ENCODE measurements at places on chromosomes 1 and 21.
A peak's percentile ranks its signal among the peaks of the same experiment; 100 is the strongest.

DNA sequence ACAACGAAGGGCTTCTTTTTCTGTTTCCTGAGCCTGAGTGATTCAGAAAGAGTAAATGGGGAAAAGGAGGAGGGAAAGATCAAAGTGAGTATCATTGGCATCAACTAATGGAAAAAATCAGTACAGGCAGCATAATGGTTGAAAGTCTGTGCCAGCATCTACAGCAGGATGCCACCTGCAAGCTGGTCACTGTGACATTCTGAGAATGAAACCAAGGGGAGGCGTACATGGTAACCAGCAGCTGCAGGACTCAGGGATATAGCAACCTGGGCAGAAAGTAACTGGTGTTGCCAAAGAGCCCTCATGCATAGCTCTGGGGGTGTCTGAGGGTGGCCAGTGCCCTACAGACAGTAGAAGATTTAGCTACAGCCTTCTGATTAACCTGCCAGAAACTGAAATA lies 305.9 kb downstream of the BRINP2 start:
- no peak for DNase-seq

DNA sequence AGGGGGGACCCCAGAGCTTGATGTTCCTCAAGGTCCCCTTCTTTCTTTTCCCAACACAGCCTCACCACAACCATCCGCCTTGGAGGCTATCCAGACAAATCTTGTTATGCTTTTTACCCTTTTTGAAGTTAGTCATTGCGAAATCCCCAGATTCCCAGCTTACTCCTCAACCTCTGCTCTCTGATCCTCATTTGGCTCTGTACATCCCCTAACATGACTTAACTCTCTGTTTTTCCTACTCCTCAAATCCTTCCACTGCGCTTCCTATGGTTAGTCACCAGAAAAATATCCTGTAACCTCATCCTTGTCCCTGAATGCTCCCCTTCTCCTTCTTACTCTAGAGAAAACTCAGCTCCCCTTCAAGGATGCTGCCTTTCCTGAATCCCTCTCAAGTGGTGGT lies 189.1 kb upstream of the POU3F1 start:
- peak; percentile 83 for DNase-seq

DNA sequence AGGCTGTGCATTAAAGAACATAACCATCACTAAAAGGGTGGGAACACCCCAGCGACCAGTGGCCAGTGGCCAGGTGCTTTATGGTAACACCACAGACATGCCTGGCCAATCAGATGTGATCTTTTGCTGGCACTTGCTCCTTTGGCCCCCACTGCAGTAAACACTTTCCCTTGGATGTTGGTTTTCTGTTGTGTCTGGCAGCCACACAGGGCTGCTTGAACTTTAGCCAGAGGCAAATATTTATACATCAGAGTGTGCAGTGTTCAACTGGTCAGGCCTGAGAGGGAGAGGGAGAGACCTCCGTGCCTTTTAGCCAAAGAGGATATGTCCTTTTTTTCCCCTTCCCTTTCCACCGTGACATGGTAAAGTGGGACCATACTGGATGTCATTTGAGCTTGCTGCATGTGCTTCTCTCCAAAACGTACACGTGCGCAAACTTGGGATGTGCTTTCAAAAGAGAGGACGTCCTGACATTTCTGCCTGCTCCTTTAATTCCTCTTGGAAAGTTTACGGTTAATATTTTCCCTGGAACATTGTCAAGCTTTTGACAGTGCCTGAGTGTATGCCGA lies 101.2 kb downstream of the NFIA start:
- peak; percentile 56 for DNase-seq

DNA sequence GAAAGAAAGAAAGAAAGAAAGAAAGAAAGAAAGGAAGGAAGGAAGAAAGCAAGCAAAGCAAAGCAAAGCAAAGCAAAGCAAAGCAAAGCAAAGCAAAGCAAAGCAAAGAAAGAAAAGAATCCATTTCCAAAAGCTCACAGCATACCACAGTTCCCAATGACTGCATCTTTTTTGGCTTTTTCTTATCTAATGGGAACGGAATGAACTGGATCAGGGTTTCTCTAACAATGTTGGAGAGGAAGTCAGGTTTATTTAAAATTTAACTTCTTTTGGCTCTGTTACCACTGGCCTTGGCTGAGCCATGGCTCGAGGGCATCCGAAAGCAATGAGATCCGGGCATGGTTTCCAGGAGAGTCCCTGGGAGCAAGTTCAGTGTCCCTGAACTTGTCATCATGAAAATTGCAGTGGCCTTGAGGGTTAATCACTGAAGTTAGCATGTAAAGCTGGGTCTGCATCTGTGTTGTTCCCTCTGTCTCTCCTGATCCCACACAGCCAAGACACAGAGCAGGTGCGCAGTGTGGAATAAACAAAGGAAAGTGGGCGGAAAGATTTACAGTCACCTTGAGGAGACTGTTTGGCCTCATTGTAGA lies 34.6 kb upstream of the CTPS1 start:
- DNase-seq: peak; percentile 30

DNA sequence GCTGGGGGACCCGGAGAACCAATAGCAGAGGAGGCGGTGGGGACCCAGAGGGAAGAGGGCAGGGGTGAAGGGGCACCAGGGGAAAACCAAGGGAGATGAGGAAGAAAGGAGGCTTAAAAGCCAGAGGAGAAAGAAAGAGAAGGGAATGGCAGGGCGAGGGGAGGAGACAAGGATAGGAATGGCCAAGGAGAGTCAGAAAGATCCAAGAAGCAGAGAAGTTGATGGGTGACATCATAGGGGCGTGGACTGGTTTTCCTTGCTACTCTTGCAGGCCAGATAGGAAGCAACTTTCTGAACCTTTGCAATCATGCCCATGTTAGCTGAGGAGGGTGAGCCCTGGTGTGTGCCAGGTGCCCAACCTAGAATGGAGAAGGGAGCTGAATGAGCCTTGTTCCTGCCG lies 5.4 kb downstream of the NPR1 start:
- peak; percentile 54 for DNase-seq

DNA sequence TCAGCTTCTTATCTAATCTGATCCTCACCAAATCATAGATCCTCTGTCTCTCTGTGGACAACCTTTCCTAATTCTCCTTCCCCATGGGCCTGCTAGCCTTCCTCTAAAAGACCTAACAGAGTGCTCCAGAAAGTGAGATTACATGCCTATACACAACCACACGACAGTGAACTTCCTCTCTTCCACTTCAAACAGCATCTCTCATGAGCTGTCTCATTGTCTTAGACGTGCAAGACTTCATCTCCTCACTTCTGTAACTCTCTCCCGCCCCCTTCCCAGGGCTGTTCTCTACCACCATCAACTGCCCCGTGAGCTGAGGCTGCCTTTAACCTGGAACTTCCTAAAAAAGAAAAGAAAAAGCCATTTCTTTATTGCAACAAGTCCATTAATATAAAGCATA lies 14.1 kb upstream of the A3GALT2 start:
- DNase-seq: no peak

DNA sequence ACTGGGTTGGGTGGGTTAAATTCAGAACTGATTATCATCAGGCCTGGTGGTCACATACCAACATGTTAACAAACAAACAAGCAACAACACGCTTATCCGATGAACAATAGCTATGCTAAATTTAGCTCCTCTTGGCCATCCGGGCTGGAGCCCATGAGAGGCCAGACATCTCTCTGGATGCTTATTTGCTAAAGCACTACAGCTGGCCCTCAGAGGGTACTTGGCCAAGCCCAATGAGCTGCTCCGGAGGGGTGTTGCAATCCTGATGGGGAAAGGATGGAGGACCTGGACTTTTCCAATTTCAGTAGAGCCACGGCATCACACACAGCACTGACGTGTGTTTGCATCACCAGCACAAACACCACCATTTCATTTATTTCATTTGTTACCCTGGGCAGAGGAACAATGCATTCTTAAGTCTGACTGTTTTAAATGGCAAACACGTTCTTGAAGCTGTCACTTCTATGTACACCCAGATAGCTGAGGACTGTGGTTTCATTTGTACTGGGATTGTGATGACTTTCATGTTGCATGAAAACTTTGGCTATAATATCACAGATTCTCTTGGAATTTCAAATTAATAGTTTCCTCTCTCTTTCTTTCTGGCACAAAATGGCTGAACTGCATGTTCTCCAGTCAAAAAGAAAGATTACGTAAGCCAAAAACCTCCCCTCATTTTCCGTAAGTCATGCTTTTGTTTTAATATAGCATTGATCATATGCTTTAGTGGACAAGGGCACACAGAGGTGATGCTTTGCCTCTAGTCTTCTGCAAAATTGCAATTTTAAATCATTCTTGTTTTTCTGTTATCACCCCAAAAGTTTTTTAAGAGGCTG lies 359.8 kb upstream of the KAZN start:
- DNase-seq: peak; percentile 18

DNA sequence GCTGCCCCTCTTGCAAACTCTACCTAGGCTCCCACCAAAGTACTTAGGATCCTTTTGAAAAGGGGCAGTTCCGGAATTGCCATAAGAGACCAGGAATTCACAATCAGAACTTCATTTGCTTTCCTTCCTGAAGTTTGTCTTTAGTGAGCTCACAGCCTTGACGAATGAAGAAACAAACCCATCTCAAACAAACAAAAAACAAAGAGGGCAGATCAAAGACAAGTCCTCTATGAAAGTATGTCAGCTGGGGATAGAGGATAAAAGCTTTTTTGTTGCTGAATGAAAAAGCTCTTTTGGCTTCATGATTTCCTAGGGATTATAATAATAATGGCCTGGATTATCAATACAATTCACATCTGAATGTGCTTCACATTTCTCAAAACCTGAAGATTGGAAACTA lies 357.9 kb upstream of the DUSP10 start:
- no peak for DNase-seq

GRCh38 chr1:94094469-94095111 lies 26.4 kb downstream of the ABCA4 start:
- DNase-seq: peak; percentile 54

DNA sequence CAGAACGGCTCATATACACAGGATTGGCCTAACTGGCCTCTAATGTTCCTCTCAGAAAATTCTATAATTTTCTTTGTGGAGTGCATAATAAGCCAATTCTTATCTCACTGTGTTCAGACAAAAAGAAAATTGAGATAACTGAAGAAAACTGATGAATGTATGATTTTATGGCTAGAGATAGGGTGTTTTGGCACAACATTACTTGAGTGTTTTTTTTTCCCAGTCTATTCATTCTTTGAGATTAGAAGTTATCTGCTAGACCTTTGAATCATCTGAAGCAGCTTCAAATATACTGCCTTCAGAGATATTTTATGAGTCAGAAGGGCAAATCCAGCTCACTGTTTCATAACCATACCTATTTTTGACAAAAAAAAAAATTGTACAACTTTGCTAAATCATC lies 85.6 kb downstream of the VAV3 start:
- DNase-seq: no peak

DNA sequence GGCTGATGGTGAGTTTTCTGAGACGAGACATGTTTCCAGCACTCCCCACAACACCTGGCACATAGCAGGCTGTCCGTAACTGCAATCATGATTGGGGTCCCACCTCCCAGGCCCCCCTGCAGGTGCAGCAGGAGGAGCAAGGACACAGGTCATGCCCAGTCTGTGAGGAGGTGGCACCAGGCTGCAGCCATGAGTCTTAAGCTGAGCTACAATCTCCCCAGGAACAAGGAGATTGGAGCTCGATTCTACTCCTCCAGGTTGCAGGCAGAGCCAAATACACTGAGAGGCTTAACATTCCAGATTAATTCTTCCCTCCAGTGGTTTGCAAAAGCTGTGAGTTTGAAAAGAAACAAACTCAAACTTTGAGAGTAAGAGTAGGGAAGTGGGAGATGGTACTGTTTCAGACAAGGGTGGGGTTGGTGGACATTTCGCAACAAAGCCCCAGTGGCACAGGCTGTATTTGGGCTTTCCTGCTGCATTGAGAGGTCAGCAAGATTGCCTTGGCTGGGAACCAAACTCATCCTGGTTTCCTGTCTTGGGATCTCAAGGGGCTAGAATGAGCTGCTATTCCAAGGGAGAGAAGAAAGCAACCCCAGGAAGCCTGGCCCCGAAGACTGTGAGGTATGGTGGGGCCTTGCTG lies 64.8 kb upstream of the GALNT2 start:
- peak; percentile 49 for DNase-seq

DNA sequence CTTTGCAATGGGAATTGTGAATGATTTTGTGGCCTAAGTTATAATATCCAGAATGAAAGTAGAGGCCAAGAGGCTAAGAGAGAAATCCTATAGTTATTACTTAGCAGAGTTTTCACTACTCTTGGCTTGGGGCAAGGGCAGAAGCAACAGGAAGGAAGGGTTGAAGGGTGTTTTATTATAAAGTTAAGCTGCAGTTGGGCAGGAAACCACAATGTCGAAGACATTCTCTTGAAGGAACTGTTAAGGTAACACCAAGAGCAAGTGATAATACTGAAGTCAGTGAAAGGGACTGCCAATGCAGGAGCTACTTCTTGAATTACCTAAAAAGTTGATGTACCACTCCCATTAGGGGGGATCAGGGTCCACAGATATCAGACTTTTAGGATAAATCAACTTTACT lies 8.3 kb downstream of the XCL2 start:
- DNase-seq: no peak

DNA sequence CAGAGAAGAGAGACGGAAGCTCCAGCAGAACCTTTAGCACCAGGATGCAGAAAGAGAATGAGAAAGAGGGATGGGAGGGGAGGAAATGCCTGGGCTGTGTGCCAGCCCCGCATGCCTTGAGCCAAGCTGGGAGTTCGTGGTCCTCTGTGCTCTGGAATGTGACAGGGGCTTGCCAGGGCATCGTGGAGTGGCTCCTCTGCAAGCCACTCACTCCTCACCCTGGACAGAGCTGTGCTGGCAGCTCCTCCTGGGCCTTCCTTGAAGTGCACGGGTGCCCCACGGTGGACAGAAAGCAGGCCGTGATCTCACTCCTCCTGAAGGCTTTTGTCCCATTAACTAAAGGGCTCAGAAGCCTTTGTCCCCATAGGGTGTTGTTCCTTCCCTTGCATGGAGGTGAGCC lies 34.8 kb upstream of the PRELP start:
- DNase-seq: peak; percentile 58

DNA sequence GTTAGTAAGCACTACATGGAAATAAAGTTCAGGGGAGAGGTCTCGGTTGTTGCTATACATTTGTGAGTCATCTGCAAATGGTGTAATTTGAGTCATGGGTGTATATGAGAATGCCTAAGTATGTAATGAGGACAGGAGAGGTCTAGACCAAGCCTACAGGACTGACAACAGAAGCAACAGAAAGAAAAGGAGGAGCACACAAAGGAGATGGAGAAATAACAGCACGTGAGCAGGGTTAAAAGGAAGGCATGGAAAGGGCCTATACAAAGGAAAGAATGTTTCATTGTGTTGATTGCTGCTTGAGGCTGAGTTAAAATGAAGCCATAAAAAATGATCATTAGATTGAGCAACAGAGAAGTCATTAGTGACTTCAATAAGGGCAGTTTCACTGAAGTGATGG lies 28.0 kb upstream of the PRKAA2 start:
- peak; percentile 22 for DNase-seq

GRCh38 chr1:247115545-247115944 lies 11.4 kb upstream of the ZNF669 start:
- no peak for DNase-seq

DNA sequence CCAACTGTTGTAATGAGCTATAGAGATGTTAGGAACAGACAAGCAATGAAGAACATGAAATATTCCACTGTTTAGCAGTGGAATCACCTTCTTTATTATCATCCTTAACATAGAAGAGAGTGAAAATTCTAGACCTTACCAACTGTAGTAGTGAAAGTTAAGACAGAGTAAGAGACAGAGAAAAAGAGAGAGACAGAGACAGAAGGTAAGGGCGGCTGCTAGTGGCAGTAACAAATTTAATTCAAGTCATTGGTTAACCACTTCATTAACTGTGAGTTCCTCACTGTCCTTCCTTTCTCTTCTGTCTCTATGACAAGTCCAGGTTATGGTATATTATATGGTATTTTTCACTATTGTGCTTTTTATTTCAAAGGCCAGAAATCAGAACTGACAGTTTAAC lies 355.7 kb upstream of the ESRRG start:
- no peak for DNase-seq
